RCC 7860 (cell line): ENCODE measurements at places on chromosomes 4 and X.

GRCh38 chrX:129694805-129695204, 40.0 kb upstream of the APLN start:
- no peak for DNase-seq

DNA sequence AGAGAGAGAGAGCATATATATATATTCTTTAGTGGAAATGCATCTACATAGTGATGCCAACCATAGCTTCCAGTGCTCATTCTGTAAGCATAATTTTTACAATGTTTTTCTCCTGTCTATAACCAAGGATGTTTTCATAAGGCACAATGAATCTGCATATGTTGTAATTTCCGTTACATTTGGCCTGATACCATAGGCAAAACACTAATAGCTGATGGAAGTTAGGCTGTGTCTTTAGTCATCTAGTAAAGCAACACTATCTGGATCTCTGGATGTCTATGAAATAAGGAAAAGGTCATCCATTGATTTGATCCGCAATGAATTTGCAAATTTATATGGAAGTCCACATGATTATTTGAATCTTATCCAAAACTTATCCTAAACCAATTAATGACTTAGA, 8.1 kb downstream of the PCDH7 start:
- no peak for DNase-seq

GRCh38 chr4:47406408-47406807, 57.1 kb downstream of the COMMD8 start:
- no peak for DNase-seq

DNA sequence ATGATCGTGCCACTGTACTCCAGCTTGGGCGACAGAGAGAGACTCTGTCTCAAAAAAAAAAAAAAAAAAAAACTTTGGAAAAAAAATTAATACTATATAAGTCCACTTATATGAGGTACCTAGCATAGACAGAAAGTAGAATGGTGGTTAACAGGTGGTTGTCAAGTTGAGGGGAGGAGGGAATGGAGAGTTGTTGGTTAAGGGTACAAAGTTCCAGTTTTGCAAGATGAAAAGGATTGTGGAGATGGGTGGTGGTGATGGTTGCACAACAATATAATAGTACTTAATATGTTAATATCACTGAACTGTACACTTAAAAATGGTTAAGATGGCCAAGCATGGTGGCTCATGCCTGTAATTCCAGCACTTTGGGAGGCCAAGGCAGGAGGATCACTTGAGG, 4.1 kb upstream of the IL9R start:
- DNase-seq = no peak
